ENCODE measurements at places on chromosomes 7 and 10.

DNA sequence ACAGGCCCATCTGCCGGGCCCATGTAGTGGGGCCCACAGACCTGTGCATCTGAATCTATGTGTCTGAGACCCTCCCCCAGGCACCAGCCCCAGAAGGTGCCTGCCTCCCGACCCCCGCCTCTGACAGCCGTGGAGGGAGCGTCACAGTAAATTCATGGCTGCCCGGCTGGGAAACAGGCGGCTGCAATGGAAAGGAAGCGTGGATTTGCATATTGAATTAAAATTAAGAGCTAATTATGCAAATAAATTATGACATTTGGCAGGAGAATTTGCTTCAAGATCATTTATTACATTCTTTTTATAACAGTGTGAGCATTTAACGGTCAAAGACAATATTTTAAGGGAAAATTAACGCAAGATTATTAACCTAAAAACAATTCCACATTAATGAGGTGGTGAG, 92.3 kb downstream of the HIF1AN start:
- no peak for DNase-seq

- DNase-seq = no peak
These were observed 104.7 kb downstream of the SFMBT2 start for GRCh38 chr10:7306147-7306546.

GRCh38 chr7:158662610-158663427, 41.8 kb downstream of the NCAPG2 start:
- DNase-seq = no peak

- no peak for DNase-seq
These were observed 71.4 kb downstream of the GTF2IRD1 start for GRCh38 chr7:74525140-74525539.
